ENCODE measurements at places on chromosomes 16 and 17.

DNA sequence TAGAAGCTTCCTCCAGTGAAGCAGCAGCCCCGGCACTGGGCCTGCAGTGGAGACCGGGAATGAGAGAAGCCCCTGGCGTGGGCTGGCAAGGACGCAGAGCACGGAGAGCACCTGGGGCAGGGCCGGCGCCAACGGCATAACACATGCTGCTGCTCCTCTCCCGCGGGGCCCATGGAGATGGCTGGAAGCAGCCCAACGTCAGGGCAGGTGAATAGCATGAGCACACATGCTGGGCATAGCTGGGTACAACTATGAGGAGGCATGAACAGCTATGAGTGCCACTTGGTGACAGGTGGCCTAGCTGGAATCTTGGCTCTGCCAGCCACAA, 46.4 kb downstream of the IRF8 start:
- no peak for DNase-seq

DNA sequence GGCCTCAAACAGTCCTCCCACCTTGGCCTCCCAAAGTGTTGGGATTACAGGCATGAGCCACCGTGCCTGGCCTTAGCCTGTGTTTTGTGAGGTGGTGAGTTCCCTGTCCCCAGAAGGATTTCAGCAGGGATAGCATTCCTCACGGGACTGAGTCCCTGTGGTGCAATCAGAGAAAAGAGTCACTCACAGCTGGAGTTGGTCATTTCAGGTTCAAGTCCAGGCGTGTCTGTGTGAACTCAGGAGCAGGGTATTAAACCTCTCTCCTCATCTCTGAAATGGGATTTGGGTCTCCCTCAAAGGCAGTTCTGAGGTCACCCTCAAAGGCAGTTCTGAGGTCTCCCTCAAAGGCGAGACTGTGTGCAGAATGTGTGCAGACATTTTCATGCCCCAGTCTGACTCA, 28.6 kb downstream of the NPTX1 start:
- DNase-seq, result no peak

GRCh38 chr17:38507436-38507835, 79.2 kb downstream of the ARHGAP23 start:
- no peak for DNase-seq

GRCh38 chr17:16875662-16876061, 96.3 kb downstream of the TNFRSF13B start:
- DNase-seq, result no peak

DNA sequence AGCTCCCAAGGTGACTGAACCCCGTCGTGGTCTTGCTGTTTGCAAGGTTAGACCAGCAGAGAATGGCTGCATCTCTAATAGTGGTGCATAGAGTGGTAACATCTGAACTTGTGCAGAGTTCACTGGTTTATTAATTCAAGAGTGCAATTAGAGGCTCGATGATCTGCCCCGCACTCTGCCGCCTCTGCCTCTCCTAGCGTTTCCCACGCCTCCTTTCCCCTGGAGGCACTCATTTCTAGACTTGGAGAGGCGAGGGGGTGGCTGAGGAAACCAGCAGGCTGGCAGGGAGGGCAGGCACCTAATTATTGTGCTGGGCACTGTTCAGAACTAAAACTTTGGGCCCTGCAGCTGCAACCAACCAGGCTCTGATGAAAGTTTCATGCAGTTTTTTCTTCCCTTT, 363.5 kb upstream of the EEF2KMT start:
- DNase-seq, result no peak

- peak; percentile 41 for DNase-seq
These were observed 231.5 kb downstream of the MRTFB start for GRCh38 chr16:14302399-14303181.

- no peak for DNase-seq
These were observed 44.3 kb downstream of the HOXB1 start for GRCh38 chr17:48486557-48486956.

DNA sequence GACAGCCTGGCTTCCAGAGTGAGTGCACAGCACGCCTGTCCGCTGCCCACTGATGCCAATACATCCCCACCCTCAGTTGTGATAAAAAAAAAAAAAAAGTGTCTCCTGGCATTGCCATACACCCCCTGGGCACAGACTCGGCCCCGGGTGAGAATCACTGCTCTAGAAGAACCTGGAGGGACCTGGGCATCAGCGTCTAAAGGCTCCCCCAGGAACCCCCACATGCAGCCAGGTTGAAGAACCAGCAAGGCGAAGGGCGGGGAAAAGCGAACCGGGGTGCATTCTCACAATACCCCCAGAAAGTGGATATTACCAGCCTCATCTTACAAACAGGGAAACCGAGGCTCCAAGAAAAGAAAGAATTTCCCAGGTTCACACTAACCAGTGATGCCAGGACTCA, 27.7 kb downstream of the TBC1D16 start:
- no peak for DNase-seq

DNA sequence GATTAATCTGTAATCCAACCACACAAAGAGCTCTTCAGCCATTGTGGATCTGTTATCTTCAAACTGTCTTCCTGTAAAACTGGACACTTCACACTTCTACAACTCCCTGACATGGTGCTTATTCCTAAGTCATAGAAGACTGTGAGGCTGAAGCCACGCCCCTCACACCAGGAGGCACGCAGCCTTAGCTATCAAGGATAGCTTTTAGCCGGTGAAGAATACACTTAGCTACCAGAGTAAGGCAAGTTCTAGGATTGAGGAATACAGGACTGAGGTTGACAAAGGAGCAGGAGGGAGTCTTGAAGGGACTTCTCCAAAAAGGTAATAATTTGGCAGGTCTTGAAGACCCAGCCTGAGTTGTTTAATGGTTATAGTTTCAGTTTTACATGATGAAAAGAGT, 79.8 kb upstream of the GAS7 start:
- no peak for DNase-seq

DNA sequence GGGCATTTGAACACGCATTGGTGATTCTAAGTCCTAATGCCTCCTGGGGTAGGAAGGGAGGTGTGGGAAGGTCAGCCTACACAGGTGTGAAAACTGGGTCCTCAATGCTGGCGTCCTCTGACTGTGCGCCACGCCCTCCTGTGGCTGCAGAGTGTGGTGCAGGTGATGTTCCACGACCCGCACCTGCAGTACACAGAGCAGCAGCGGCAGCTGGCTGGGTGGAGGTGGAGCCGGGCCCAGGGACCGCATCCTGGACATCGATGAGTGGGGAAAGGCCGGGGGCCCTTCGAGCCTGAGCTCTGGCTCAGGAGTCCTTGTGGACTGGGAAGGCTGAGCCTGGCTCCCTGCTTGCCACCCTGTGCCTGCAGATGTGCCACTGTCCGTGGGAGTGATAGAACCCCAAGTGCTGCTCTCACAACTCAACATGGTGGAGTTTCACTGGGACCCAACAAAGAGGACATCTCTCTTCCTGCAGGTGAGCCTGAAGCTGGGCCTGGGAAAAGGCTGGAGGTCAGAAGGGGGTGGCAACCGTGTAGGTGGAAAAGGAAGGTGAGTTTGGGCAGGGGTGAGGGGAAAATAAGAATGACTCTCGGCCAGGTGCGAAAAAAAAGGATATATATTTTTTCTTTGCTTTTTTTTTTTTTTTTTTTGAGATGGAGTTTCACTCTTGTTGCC, 14.0 kb upstream of the STAC2 start:
- DNase-seq, result peak; percentile 60

DNA sequence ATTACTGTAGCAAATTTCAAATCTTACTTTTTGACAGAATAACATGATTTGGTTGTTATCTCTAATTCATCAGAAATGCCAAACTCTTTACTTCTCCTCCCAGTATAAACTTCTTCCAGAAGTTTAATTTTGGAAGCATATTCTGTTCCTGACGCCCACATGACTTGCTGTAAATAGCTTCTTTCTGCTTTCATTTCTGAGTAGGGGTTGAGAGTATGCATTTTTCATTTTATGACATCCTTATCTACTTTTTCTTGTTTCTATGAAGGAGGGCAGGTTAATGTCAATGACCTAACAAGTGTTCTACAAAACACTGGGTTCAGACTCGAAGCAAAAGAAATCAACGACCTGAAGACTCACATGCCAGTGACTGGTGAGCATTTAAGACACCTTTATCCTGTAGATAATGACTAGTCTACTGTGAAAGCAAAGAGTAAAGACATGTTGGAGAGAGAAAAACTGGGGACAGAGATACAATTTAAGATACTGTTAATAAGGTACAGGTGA, 36.5 kb upstream of the EFCAB3 start:
- no peak for DNase-seq

GRCh38 chr16:87802670-87803069, 36.9 kb upstream of the KLHDC4 start:
- DNase-seq, result no peak

Measured in small intestine (tissue), 16 donors.